ENCODE measurements at places on chromosomes 13 and 19. TPM values are rescaled to one million over a fixed set of nuclear protein-coding genes. Genes with fewer than 3 reads are reported as not detected.

Gene CASP14
- total RNA-seq = not detected

Gene BIVM
- 10.9 TPM for total RNA-seq

DNA sequence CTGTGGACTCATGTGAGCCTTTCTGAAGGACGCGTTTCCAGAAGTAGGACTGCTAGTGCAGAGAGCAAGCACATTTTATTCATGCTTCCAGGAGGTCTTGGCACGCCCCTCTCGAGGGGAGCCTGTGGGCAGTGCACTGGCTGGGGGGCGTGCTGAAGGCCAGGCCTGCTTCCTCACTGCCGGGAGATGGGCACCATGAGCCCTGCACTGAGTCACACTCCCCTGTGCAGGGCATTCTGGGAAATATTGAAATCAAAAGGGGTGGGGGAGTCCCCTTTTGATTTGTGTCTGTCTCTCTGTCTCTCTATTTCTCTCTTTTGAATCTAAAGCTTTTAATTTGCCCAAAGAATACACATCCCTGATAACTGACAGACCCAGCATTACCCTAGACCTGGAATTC lies 34.0 kb downstream of the DPF1 start:
- H3K36me3 ChIP-seq = no peaks in the 10 kb centered on the region
- no peaks in the 10 kb centered on the region for H3K27me3 ChIP-seq
- DNase-seq = no peak
- H3K4me3 ChIP-seq = no peak overlapping the region

DNA sequence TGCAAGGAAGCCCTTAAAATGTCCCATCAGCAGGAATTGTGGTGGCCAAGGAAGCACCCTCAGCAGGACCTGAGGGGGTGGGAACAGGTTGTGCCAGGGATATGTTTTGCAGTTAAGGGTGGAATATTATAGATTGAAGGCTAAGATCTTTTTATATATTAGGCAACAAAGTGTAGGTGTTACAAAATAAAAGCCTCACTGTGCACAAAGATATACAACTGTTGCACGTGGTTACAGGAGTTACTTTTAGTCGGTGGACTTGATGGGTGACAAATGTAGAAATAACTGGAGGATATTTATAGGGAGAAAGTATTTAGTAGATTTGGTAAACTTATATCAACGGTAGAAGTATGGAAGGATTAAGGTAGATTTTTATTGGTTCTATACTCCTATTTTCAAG lies 35.1 kb downstream of the TBC1D4 start:
- DNase-seq = no peak
- H3K4me3 ChIP-seq = no peak overlapping the region
- no peaks in the 10 kb centered on the region for H3K36me3 ChIP-seq
- no peaks in the 10 kb centered on the region for H3K4me1 ChIP-seq
- no peaks in the 10 kb centered on the region for H3K27me3 ChIP-seq

GRCh38 chr19:7873304-7874075 lies 700 bp downstream of the PRR36 start:
- H3K27me3 ChIP-seq = peaks cover 4% of the 10 kb centered on the region
- no peak overlapping the region for H3K4me3 ChIP-seq
- no peak overlapping the region for H3K27ac ChIP-seq

DNA sequence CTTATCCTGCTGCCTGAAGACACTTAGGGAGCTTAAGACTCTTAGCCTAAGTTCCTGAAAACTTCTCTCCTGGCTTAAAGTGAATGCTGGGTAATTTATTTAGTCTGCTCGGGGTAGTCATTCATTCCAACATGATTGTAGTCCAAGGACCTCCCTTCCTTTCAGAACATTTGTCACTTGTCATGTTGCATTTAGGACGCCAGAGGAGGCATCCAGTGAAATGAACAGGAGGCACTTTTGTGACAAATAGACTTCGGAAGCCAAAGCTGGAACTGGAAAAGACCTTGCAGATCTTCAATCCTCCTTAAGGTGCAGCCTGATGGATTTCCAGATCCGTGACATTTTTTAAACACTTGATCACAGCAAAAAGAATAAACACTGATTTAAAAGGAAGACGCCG lies 95.1 kb downstream of the DNAJC15 start:
- no peak overlapping the region for H3K4me3 ChIP-seq
- no peaks in the 10 kb centered on the region for H3K36me3 ChIP-seq
- DNase-seq = no peak
- no peak overlapping the region for H3K27ac ChIP-seq
- no peaks in the 10 kb centered on the region for H3K4me1 ChIP-seq
- no peaks in the 10 kb centered on the region for H3K27me3 ChIP-seq

DNA sequence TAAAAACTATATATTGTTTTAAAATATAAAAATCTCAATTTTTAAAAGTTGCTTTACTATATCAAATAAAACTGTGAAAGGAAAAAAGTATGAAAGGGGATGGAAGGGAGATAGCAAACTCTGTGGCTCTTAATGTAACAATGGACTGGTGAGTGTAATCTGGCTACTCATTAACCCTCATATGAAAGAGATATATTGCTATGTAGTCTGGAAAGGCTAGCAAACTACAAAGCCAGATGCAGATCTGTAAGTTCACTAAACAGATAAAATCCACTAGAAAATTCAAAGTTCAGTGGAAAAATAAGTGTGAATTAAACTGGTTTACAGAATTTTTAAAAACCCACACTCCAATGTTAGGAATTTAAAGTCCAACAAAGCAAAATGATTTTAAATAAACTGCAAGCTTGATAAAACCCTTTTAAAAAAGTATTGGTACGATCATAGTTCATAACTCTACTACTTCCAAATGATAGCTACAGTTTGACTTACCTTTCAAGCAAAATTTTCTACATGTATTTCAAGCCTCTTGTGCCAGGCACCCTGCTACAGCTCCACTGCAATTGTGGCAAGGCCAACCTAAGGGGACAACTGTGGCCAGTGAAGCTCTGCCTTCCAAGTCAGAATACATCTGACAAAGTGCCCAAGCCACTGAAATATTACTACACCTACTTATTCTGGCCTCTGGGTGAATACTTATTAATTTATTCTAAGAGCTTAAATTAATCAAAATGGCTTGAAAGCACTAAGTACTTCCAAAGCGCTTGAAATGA lies 647 bp upstream of the ELF1 start:
- peak overlapping the region; percentile 18 for H3K27ac ChIP-seq
- no peaks in the 10 kb centered on the region for H3K27me3 ChIP-seq
- H3K4me3 ChIP-seq = no peak overlapping the region
- DNase-seq = no peak
- H3K4me1 ChIP-seq = peaks cover 29% of the 10 kb centered on the region

GRCh38 chr13:110869805-110870706 lies 44.8 kb downstream of the ANKRD10 start:
- no peaks in the 10 kb centered on the region for H3K27me3 ChIP-seq
- no peak overlapping the region for H3K27ac ChIP-seq
- no peak overlapping the region for H3K4me3 ChIP-seq
- peaks cover 13% of the 10 kb centered on the region for H3K4me1 ChIP-seq

DNA sequence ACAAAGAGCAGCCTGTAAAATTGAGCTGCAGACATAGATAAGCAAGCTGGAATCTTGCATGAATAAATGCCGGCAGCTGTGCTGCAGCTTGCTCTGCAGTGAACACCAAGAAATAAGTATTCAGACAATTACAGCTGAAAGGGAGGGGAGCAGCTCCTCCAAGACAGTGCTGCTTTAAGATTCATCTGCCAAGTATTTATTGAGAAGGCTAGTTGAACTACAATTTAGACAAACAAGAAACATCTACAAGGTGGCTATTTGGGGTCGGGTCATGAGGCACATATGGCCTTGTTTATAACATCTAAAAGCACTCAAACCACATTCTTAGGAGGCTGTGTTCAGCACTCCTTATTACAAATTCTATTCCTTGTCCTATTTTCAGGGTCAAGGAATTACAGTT lies 34.9 kb downstream of the ZNF726 start:
- H3K4me3 ChIP-seq = no peak overlapping the region
- no peak overlapping the region for H3K27ac ChIP-seq
- no peaks in the 10 kb centered on the region for H3K4me1 ChIP-seq
- no peaks in the 10 kb centered on the region for H3K27me3 ChIP-seq
- no peaks in the 10 kb centered on the region for H3K36me3 ChIP-seq

DNA sequence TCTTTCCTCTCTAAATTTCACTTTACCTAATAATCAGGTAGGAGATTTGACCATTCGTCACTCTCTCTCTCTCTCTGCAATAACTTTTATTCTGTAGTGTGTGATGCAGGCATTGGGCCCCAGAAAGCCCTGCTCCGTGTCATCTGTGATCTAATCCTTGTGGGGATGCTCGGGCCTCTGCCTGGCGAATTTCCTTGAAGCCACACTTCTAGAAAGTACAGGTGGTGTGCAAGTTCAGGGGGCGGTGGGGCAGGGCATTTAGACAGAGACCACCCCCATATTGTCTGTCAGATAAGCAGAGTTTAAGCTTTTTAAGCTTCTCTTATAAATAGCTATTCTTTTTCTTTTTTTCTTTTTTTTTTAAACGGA lies 53.4 kb upstream of the GPR12 start:
- no peak overlapping the region for H3K27ac ChIP-seq
- H3K4me3 ChIP-seq = no peak overlapping the region
- H3K27me3 ChIP-seq = no peaks in the 10 kb centered on the region

- H3K36me3 ChIP-seq = peaks cover 15% of the 10 kb centered on the region
- H3K27ac ChIP-seq = no peak overlapping the region
Observed at GRCh38 chr19:35029737-35030256, 473 bp upstream of the SCN1B start.

DNA sequence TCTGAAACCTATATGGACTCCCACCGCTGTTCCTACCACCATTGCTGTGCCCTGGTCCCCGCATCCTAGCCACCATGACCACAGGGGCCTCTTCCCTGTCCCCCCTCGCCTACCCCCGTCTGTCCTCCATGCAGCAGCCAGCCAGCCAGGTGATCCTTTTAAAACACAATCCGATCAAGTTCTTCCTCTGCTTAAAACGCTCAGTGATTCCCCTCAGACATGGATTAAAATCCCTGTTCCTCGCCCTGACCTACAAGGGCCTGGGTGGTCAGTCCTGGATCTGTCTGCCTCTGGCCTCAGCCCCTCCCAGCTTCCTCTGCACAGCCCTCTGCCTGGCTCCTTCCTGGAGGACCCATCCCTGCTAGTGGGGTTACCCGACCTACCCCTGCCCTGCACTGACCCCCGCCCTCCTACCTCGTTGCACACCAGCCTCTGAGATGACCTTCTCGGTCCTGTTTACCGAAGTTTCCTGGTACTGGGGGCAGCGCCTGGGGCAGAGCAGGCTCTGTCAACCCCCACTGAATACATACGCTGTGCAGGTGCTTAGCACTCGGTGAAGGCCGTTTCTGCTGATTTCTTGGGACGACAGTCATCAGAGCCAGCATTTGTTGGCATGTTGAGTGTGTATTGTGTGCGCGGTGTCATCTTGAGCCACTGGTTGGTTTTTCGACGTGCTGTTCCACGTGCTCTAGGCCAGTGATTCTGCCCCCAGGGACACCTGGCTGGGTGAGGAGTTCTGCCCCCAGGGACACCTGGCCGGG lies 14.7 kb upstream of the LENG8 start:
- no peak overlapping the region for H3K27ac ChIP-seq
- H3K36me3 ChIP-seq = no peaks in the 10 kb centered on the region
- H3K4me3 ChIP-seq = no peak overlapping the region
- no peak for DNase-seq
- peaks cover 13% of the 10 kb centered on the region for H3K4me1 ChIP-seq
- H3K27me3 ChIP-seq = no peaks in the 10 kb centered on the region

DNA sequence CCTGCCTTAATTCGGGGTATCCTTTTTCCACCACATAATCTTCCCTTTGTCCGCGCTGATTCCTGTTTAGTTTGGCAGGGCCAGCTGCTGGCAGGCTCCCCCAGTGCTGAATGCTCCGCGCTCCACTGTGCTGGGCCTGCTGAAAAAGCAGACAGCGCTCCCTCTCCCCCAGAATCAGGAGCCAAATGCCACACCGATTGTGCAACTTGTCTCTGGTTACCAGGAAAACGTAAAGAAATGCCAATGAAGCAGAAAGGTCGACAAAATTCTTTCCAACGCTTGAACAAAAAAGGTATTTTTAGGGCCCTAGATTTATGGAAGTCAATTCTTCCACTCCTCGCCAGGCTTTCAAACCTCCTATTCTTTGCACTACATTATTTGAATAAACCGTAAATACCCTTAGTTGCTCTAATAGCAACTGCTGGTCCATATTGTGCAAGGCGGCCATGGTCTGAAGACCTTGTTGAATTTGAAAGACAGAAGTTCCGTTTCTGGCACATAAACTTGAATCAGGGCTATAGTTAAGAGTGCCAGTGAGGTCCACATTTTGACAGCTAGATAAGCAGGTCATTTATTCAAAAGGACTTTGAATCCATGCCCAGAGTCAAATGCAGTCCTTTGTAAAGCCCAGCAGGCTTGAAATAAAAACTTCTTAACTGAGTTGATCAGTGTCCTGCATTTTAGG lies 206.7 kb upstream of the RFC3 start:
- no peak for DNase-seq
- H3K27ac ChIP-seq = peak overlapping the region; percentile 36
- H3K4me1 ChIP-seq = peaks cover 33% of the 10 kb centered on the region
- H3K4me3 ChIP-seq = no peak overlapping the region

DNA sequence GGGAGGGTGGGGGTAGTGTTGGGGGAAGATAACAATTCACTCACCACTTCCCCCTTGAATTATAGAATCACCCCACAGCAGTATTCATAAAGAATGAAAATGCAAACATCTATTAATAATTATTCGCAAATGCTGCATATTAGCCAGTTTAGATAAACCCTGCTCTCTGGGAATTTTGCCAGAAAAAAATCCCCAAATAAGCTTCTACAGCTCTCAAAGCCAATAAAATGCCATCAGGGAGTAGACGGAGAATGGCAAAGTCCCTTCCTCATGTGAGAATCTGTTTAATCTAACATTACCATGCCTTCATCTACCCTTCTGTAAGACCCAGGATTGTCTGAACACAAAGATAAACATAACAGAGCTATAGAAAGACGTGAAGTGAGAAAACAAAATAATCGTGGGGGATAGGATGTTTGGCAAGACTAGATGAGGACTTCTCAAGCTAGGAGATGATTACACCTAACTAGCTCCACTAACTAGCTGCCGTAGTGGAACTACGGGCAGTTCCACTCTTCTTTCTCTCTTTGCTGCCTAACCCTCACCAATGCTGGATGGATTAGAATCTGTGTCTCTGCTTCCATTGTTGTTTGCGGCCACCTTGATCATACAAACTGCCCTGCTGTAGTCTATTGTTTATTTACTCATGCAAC lies 32.4 kb upstream of the CACNA1A start:
- H3K4me1 ChIP-seq = no peaks in the 10 kb centered on the region
- H3K36me3 ChIP-seq = no peaks in the 10 kb centered on the region
- no peaks in the 10 kb centered on the region for H3K27me3 ChIP-seq
- H3K27ac ChIP-seq = no peak overlapping the region

GRCh38 chr13:101514695-101515275 lies 62.3 kb downstream of the ITGBL1 start:
- H3K4me1 ChIP-seq = peaks cover 12% of the 10 kb centered on the region
- no peak overlapping the region for H3K4me3 ChIP-seq
- H3K27ac ChIP-seq = no peak overlapping the region

DNA sequence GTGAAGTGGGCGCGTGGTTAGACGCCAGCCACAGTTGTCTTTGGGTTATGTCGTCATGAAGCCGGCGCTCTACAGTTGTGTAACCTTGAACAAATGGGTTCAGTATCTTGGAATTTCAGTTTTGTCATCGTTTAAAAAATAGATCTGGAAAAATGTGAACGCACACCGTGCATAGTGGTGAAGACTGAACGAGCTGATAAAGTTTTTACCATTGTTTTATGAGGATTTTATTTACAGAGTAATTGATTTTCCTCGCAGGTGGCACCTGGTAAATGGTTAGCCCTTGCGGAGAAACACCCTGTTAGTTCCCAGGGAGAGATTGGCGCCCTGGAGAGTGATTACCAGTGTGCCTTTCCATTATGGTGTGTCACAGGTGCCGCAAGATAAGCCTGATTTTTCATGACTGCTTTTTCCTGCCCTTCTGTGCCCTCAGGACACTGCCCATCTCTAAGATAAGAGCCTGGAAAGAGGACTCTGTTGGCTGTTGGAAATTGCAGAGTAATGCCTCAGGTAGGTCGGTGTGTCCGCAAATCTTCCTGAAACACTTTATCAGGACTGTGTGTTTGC lies 577 bp downstream of the ZNF181 start:
- peak overlapping the region; percentile 93 for H3K4me3 ChIP-seq
- peaks cover 9% of the 10 kb centered on the region for H3K36me3 ChIP-seq
- no peaks in the 10 kb centered on the region for H3K27me3 ChIP-seq
